DND-41 (cell line): ENCODE measurements at places on chromosomes 7 and 10.

- DNase-seq, result no peak
These were observed 8.8 kb upstream of the FZD8 start for GRCh38 chr10:35650894-35651293.

GRCh38 chr7:80078159-80078731 lies 56.4 kb upstream of the GNAI1 start:
- DNase-seq, result no peak

DNA sequence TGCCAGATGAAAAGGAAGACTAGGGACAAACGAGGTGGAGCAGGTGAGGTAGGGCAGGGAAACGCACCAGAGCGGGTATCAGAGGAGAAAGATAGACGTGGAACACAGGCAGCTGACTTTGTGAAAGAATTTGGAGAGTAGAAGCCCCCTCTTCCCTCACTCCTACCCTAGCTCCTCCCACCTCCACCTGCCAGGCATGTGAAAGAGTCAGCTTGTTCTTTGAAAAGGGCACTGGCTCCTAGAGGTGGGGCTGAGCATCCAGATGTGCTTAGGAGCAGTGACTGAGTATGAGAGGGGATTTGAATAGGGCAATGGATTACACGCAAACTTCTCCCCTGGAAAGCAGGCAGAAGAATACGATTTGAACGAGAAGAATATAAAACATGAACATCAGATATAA lies 174.2 kb upstream of the INHBA start:
- DNase-seq, result no peak

DNA sequence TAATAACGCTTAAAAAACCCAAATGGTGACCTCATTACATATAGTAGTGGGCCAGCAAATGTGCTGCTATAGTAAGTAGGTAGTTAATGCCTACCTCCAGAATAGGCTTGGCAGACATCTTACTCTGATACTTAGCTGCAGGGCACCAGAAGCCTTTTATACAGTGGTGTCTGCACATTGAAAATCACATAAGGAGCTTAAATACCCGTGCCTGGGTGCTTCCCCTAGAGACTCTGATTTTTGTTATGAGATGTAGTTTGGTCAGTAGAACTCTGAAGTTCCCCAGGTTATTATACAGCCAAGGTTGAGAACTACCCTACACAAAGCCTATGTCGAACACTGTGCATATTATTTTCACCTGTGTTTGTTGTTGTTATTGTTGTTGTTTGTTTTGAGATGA lies 47.2 kb downstream of the ANKIB1 start:
- no peak for DNase-seq

GRCh38 chr7:140230516-140230860 lies 53.7 kb upstream of the KDM7A start:
- DNase-seq, result peak; percentile 71

- DNase-seq, result no peak
These were observed 141.5 kb upstream of the VWC2 start for GRCh38 chr7:49631960-49632359.

DNA sequence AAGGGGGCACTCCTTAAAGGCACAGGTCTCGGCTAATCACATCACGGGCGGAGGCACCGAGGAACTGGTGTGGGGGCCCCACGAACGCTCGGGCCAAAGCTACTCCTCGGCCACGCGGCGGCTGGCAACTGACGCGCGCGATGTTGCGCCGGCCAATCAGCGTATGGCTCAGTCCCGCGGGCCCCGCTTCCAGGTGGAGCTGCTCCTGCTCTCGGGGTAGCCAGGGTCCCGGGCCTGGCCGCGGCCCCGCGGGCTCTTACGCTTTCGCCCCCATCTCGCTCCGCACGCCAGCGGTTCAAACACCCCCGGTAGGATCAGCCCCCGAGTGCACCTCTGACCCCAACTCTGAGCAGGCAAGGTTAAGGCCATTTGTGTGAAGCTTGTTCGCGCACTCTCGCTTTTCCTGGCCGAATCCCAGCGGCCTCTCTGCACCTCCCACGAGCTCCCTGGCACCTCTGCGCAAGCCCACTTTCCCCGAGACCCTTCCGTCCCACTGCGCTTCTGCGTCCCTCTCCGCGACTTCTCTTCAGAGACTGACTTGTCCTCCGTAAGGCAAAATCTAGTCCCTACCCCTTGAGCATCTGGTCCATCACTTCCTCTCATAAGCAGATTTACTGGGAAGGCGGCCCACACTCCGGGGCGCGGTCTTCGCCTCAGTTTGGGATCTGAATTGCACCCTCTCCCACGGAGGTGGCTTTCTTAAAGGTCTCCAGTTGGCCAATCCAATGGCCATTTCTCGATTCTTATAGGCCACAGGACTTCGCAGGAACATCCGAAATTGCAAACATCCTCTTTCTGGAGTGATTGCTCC lies 200.9 kb upstream of the TBX20 start:
- no peak for DNase-seq

- no peak for DNase-seq
These were observed 9.4 kb upstream of the IRF5 start for GRCh38 chr7:128928159-128928813.

DNA sequence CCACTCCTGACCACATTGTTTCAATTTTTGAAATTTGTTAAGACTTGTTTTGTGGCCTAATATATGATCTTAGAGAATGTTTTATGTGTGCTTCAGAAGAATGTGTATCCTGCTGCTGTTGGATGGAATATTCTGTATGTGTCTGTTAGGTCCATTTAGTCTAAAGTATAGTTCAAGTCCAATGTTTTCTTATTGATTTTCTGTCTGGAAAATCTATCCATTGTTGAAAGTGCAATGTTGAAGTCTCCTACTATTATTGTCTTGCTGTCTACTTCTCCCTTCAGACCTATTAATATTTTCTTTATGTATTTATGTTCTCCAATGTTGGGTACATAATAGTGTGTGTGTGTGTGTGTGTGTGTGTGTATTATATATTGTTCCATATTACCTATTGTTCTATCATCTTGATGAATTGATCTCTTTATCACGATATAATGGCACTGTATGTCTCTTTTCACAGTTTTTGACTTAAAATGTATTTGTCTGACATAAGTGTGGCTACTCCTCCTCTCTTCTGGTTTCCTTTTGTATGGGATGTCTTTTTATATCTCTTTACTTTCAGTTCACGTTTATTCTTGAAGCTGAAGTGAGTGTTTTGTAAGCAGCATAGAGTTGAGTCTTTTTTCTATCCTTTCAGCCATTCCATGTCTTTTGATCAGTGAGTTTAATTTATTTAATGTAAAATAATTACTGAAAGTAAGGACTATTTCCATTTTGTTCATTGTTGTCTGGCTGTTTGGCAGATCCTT lies 61.3 kb downstream of the AKR1D1 start:
- DNase-seq, result no peak

- no peak for DNase-seq
These were observed 381.3 kb downstream of the NRG3 start for GRCh38 chr10:82256275-82256674.

- no peak for DNase-seq
These were observed 1211.6 kb upstream of the LRRN3 start for GRCh38 chr7:109879287-109879828.

DNA sequence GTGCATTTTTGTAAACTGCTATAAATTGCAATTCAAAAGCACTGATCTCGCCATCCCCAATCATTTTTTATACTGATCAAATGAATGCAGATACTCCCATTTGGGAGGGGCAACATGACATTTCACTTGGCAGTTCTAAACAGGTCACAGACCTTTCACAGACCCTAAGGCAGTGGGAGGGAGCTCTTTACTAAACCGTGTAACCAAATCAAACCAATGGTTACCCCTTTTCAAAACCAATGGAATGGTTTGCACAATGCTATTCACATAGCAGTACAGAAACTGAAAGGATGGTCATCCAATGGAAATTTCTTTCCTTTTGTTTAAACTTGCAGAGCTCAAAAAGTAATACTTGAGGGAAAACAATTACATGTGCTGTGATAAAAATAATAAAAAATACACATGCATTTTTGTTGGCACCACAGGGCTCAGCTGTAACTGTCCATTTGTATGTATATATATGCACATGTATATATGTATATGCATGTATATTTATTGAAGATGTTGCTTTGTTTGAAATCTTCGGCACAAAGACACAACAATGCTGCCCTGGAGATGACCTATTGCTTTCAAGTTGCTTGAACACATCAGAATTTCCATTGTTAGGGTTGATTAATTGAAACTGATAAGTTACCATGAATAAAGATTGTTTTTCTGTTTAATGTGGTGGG lies 14.0 kb downstream of the PTF1A start:
- no peak for DNase-seq

DNA sequence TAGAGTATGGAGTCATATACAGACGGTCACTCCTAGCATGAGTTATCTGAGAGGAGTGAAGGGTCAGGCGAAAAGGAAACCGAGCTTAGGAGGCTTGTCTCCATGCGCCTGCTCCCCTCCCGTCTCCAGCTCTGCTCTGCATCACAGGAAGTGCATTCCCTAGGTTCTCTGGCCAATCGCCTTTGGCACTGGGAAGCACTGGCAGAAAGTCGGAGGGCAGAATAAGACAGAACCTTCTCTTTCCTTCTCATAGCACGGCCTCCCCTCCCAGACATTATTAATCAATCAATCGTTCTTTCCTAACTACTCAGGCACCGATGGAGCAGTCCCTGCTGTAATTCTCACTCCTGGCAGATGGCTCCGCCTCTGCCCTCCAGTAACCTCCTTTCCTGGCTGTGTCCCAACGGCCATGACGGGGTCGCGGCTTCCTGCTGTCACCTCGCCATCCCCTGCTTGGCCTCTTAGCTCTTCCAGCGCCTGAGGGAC lies 177.1 kb downstream of the FRMD4A start:
- DNase-seq, result no peak

DNA sequence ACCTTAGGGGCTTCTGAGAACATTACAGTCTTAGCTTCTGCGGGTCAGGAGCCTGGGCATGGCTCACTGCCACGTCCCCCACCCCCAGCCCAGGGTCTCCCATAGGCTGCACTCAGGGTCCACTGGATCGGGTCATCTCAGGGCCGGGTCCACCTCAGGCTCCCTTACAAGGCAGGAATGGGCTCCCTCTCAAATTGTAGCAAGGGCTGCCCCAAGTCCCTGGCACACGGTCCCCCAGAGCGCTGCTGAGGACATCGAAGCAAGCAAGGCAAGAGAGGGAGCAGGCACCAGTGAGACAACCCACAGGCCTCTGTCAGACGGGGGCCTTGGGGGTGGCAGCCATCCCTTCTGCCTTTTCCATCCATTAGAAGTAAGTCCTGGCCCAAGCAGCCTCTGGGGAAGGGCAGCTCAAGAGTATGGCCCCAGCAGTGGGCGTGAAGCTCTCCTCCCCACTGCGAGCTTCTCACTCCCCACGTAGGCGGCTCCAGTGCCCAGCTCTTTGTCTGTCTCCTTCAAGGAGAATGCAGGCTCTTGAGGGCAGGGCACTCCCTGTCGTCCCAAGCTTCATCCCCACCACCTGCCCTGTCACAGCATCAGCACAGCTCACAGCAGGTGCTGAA lies 18.0 kb upstream of the RET start:
- DNase-seq, result no peak

DNA sequence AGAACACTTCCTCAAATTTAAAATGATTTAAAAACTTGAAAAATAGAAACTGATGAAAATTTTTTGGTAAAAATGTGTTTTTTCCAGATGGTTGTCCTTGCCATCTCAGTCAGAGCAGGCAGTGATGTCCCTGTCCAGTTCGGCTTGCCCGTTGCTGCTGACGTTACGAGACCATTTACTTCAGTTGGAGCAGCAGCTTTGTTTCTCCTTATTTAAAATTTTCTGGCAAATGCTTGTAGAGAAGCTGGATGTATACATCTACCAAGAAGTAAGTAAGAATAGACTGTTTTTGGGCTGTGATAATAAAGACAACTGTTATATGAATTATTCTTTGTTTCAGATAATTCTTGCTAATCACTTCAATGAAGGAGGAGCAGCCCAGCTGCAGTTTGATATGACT lies 16.1 kb downstream of the EFCAB10 start:
- DNase-seq, result no peak

GRCh38 chr10:125514206-125515162 lies 168.5 kb downstream of the TEX36 start:
- DNase-seq, result no peak

- DNase-seq, result no peak
These were observed 459.1 kb downstream of the PLXNA4 start for GRCh38 chr7:132117181-132117580.

DNA sequence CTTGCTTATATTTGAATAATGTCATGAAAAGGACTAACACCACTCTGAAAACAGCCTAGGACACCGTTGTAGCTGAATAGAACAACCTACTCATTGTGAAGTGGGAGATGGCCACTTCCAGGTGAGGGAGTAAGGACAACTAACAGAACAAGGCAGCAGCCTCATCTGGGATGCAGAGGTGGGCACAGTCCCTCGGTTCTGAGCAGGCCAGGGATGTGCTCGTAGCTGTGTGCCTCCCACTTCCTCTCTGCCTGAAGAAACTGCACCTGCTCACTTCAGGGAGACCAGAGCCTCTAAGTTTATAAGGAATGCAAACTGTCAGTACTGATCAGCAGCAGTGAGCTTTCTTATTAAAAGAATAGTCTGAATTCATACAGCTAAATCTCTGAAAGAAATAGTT lies 2.5 kb downstream of the VSTM4 start:
- no peak for DNase-seq

DNA sequence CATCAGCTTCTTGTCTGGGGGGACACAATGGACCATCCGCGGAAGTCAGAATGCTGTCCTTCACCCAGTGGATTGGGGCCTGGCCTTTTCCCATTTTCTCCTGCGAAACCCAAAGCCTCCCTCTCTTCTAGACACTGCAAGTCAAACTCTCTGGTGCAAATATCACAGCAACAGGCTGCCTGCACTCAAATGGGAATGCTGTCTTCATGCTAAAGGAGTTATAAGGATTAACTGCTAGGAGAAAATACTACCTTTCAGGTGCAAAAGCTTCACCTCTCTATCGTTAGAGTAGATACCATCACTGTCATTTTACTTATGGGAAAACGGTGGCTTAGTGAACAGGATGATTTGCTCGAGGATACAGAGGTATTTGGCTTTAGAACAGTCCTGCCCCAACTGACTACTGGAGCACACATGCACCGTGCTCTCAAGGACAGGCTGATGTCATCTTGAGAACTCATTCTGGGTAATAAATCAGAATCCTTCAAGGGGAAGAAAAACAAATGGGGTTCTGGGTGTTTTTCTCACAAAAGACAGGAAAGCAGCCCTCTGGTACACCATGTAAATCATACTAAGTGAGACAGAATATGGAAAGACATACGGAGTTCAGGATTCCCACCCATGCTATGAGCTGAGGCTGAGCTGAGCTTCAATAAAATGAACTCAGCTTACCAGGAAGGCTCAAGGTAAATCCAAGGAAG lies 100.9 kb downstream of the SAMD9 start:
- DNase-seq, result no peak

DNA sequence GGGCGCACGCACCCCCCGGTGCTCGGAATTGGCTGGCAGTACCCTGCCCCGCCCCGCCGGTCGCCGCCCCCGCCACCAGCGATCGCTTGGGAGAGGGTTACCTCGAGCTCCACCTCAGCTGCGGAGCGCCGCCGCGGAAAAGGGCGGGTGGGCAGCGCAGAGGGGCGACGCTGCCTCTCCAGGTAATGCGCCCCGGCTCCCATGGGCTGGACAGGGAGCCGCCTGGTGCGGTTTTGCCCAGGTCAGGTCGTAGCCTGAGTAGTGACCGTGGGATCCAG lies 1.3 kb downstream of the PFKFB3 start:
- DNase-seq, result peak; percentile 65

GRCh38 chr7:66683770-66684123 lies 55.1 kb downstream of the KCTD7 start:
- DNase-seq, result no peak

- DNase-seq, result no peak
These were observed 93.8 kb downstream of the PRKCQ start for GRCh38 chr10:6486309-6486708.

- DNase-seq, result no peak
These were observed 27.4 kb downstream of the TAX1BP1 start for GRCh38 chr7:27767374-27767773.
